ENCODE measurements at places on chromosomes 16 and 17.

DNA sequence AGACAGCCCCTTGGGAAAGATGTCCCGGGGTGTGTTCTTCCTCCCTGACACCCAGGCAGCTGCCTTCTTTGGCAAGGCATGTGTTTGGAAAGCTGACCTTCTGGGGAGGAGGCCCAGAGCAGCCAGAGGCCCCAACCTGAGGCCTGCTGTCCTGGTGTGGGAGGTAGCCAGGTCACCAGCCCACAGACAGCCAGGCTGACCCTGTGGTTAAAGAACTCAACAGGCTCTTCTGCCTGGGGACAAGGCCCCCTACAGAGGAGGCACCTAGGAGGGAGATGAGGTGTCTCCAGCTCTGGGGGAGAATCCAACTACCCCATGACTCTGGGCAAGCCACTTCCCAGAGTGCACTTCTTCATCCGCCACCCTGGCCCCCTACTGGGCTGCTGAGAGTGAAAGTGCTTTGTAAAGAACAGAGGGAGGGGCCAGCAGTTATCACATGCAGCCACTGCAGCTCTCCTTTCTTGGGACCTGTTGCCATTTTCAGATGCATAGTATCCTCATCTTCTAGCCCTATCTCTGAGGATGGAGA is 13.1 kb upstream of the SREBF1 start:
- peak; percentile 87 for DNase-seq

- DNase-seq: peak; percentile 27
Measured at GRCh38 chr17:77099997-77100396, 40.8 kb upstream of the SEC14L1 start.

- DNase-seq: no peak
Measured at GRCh38 chr17:47288531-47289116, 35.0 kb downstream of the ITGB3 start.

DNA sequence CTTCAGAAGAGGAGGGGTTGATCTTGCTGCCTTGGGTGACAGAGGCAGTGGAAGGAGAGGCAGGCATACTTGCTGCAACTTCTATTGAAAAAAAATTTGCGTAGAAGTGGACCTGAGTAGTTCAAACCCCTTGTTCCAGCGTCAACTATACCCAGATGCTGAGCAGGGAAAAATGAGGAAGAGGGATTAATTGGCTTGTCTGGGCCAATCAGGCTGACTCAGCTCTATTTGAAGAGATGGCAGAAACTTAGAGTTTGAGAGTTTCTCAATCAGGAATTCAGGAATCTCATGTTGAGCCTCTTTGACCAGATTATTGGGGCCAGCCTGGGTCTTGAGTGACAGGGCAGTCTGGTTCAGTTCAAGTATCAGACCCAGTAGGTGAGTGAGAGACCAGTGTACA is 17.6 kb downstream of the CASC3 start:
- no peak for DNase-seq

DNA sequence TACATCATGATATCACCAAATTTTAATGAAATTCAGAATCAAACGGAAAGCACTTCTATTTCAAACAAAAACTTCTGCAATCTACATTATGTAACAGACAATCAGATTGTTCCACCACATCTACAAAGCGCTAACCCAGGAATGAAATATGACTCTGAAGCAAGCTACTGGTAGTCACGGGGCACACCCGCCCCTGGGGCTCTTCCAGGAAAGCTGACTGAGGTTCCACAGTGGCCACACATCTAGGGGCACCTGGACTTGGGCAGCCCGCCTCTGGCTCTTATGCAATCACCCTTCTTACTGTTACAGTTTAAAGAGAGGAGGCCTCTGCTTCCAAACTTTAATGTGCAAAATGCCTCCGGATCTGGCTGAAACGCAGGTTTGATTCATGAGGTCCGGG is 27.5 kb downstream of the ZCCHC14 start:
- no peak for DNase-seq

- DNase-seq: no peak
Measured at GRCh38 chr17:968812-969730, 10.5 kb downstream of the NXN start.

DNA sequence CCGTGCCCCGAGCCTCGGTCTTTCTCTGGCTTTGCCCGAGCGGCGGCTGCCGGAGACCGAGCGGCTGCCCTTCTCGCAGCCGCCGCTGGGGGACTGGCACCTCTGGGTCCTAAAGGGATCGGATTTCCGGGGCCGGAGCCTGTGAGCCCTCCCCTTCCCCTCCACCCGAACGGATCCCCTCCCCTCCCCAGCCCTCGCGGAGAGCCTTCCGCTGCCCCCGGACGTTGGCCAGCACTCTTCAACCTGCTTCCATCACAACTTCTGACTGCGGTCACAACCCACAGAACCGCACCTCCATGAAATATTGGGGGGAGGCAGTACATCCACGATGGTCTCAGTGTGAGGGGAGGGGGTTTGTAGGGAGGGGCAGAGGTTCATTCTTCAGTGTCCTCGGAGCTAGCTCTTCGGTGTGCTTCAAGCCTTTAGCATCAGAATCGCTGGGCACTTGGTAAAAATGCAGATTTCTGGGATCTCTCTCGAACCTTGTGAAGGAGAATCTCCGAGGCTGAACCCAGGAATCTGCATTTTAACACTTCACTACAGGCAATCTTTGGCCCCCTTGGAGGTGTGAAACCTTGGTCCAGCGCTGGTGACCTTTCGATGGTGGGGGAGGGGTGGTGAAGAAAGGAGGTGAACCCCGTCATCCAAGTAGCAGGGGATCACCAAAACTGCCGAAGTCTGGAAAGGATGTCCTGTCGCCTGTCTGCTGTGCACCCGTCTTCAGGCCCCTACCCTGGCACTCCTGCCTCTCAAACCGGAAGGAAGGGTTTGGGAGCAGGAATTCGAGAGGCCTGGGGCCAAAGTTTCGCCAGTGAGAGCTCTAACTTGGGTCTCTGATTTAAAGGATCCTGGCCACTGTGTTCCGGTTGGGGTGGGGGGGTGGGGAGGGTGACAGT is 812 bp upstream of the PPP1R9B start:
- peak; percentile 91 for DNase-seq

DNA sequence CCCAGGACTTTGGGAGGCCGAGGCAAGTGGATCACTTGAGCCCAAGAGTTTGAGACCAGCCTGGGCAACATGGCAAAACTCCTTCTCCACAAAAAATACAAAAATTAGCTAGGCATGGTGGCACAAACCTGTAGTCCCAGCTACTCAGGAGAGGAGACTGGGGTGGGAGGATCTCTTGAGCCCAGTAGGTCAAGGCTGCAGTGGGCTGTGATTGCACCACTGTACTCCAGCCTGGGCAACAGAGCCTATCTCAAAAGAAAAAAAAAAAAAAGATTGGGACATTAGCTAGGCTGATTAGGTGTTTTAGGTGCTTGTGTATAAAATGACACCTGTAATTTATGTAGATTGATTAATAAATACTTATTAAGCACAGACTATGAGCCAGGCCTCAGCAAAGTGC is 10.1 kb downstream of the GFOD2 start:
- no peak for DNase-seq

DNA sequence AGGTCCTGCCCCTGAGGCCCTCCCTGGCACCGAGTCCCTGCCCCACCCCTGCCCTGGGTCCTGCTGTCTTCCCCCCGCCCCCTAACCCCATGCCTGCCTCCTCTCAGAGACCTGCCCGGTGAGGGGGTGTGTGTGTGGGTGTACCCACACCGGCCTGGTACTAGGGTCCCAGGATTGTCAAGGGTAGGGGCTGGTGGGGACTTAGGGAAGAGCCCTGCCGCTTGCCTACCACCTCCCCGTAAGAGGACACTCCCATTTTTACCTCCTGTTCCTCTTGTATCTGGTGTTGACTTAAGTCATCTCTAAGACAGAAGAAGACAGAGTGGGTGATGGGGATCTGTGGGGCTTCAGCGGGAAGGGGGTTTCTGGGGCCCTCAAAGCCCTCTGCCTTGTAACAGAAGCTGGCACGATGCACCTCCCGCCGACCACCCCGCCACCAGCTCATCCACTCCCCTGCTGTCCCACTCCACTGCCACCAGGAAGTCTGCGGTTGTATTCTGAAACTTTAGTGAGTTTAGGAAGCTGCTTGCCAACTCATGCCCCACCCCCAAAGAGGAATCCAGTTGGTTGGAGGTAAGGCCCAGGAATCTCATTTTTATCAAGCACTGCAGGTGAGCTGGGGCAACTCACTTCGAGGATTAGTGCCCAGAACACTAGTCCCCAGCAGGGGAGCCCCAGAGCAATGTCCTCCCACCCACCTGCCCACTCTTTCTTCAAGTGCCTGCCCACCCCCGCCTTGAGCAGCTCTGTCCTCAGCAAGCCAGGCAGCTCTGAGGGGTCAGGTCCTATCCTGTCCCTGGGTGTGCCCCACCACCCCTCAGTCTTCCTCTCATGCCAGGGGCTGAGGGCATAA is 5.6 kb downstream of the SPATA32 start:
- no peak for DNase-seq

- no peak for DNase-seq
Measured at GRCh38 chr17:79796444-79796762, 474 bp downstream of the CBX8 start.

GRCh38 chr17:42697108-42697811 is 14.9 kb downstream of the CNTNAP1 start:
- no peak for DNase-seq

GRCh38 chr17:72878975-72879660 is 213.4 kb downstream of the SLC39A11 start:
- no peak for DNase-seq

- DNase-seq: no peak
Measured at GRCh38 chr16:53035176-53035942, 17.3 kb downstream of the CHD9NB start.

DNA sequence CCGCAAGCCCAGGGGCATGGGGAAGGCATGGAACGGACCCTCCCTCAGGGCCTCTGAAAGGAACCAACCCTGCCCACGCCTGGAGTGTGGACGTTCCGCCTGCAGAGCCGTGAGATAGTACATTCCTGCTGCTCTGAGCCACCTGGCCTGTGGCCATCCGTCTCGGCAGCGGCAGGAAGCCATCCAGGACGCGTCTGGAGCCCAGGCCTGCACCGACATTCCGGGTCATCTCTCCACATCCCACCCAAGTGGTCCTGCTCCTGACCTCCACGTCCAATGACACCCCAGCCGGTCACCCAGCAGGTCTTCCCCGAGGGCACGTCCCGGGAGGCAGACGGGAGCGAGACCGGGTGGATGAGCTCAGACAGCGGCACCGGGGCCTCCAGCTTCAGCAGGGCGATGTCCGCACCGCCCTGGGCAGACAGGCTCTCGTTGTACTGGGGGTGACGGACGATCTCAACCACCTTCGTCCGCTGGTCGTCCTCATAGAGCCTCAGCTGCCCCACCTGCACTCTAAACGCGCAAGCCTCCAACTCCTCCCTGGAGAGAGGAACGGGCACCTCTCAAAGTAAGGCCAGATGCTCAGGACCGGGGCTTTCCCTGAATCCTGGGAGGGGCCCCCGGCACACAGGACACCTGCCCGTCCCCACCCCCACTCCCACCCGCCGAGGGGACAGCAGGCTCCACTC is 21.3 kb upstream of the UBE2I start:
- no peak for DNase-seq

GRCh38 chr16:88333848-88334777 is 48.6 kb upstream of the ZNF469 start:
- DNase-seq: no peak

GRCh38 chr17:77045441-77046041 is 95.2 kb upstream of the SEC14L1 start:
- no peak for DNase-seq

DNA sequence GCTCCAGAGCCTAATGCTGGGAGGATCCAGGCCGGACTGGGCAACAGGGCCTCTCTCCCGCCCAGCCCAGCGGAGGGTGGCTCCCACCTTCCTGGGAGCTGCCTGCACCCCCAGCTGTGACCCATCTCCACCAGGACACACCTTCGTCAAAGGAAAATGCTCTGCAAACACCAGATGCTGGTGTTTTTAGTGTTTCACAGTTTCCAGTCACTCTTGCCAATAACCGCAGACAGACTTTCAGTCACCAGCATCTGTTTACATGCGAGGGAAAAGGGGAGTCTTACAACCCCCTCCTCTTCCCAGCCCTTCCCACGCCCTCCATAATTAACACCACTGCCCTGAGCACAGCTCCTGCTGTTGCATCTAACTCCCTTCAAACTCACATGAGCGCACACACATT is 25.3 kb downstream of the KLHDC4 start:
- DNase-seq: no peak

DNA sequence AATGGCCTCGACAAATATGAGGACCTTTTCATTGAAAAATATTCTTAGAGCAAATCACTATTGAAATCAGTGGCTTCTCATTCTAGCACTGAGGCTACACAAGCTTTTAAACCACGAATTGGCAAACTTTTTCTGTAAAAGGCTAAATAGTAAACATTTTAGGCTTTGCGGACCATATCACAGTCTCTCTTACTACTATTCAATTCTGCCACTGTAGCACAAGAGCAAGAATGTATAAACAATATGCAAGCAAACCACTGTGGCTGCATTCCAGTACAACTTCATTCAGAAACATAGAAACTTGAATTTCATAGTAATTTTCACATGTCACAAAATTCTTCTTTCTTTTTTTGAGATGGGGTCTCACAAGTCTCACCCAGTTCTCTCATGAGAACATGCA is 49.1 kb downstream of the PHLPP2 start:
- no peak for DNase-seq

- DNase-seq: no peak
Measured at GRCh38 chr16:15701975-15702970, 52.2 kb downstream of the NDE1 start.

DNA sequence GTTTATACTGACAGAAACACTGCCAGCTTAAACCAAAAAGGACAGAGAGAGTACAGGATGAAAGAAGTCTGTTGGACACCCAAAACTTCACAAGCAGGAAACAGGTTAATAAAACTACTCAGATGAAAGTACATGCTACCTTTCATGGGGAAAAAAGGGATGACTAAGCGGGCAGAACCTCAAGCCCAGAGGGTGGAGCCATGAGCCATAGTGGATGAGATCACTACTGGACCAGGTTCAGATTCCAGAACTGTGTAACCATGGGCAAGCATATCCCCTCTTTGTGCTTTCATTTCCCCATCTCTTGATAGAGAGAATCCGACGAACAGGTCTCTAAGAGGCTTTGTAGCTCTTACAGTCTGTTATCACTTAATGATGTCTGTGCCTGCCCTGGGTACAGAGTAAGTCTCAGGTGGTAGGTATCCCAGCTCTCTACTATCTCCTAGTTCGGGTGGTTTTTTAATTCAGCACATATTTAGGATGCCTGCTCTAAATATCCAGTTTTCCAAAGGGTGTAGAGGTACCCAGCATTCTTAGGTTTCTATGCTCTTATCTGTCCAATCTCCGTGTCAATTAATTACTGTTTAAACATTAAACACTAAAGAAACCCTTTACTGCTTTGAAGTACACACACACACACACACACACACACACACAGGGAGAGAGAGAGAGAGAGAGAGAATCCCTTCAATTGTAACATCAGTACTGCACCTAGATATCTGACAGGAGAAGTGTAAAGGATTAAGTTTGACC is 206.7 kb downstream of the ZNF423 start:
- DNase-seq: no peak
